ENCODE measurements at places on chromosomes 12 and 14.

DNA sequence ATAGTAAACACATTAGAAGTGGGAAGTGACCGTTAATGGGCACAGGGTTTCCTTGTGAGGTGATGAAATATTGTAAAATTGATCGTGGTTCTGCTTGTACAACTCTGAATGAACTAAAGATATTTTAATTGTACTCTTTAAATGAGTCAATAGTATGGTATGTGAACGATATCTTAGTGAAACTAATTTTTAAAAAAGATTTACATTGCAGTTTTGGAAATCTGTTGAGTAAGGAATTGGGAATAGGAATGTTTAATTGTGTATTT lies 1.7 kb downstream of the ZNF410 start:
- DNase-seq, result peak; percentile 14

- peak; percentile 32 for DNase-seq
Observed at GRCh38 chr12:106980944-106981343, 6.0 kb downstream of the MTERF2 start.

- no peak for DNase-seq
Observed at GRCh38 chr14:70648346-70648745, 6.6 kb downstream of the TTC9 start.

GRCh38 chr14:50773632-50774541 lies 57.1 kb downstream of the NIN start:
- peak; percentile 48 for DNase-seq

GRCh38 chr12:92416385-92416812 lies 270.8 kb upstream of the BTG1 start:
- no peak for DNase-seq

GRCh38 chr12:80186727-80187217 lies 87.4 kb downstream of the OTOGL start:
- DNase-seq, result peak; percentile 93

DNA sequence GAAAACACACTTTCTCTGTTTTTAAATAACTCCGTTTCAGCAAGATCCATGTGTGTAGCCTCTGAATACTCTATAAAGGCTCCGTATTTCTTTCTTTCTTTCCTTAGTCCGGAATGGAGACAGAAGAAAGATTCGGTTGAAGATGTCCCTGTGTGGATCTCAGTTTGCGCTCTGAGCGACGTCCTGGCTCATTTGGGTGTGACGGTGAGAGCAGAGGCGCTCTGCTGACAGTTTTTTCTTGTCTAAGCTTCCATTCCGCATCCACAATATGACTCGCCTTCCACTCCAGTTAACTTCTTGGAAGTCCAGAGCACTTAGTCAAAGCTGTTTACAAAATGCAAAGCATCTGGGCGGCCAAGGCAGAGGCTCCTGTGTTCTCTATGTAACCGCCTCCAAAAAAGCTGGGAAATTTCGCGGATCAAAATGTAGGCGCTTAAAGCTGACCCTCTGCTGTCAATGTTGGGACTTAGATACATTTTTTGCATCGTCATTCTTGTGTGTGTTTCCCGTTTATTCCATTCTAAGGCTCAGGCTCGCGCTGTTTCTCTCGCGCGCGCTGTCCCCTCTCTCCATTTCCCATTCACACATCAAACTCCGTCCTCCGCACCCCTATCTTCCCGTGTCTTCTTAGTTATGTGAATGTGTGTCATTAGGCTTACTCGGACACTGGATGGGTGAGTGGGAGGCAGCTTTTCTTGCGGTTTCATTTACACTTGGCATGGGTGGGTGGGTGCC lies 880 bp upstream of the FLRT2 start:
- DNase-seq, result peak; percentile 90

DNA sequence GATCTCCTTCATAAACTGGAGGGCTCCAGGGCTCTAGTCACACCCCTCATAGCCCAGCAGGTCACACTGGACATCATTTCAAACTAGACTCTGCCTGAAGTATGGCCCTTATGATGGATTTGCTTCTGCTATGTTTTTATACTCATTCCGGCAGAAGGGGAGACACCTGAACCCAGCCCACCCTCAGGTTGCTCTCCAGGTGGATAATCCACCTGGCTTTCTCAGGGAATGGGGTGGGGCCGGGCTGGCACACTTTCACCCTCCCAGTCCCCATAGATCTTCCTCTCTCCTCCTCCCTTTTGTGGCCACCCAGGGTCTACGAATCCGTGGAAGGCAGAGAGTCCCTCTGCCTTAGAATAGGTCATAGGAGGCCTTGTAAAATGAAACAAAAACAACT lies 9.8 kb upstream of the KRT73 start:
- no peak for DNase-seq

DNA sequence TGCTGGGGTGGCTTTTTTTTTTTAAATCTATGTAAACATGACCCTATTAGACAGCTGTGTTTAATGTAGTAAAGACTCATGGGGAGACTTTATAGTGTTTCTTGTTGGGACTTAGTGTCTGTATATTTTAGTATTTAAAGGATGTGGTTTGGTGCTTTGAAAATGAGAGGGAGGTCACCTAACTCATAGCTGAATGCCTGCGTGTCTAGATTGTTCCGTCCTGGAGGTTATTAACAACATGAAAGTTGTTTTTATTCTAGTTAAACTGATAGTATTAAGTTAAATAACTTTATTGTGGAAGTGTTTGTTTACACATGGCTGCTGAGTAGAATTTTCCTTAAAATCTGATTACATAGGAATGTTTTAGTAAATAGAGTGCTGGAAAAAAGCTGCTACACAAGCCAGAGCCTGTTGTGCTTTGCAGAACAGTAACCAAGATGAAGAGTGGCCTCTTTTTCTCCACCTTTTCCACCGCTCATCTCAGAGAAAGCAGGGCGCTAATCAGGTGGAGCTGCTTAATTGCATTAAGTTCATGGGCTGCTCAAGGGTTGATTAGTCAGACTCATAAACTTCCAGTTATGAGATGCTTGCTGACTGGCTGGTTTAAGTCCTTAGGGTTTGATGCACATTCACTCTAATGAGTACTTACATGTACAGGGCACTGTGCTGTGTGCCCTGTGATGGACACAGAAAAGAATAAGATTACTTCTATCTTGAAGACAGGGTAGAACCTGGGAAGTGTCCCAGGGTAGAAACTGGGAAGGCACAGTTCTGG lies 62.7 kb downstream of the FBXO34 start:
- peak; percentile 65 for DNase-seq

GRCh38 chr12:40015345-40015744 lies 90.5 kb downstream of the SLC2A13 start:
- DNase-seq, result no peak

- DNase-seq, result peak; percentile 95
Observed at GRCh38 chr12:89225401-89225800, 126.9 kb downstream of the DUSP6 start.

GRCh38 chr12:62749586-62749985 lies 185.4 kb downstream of the PPM1H start:
- DNase-seq, result no peak

DNA sequence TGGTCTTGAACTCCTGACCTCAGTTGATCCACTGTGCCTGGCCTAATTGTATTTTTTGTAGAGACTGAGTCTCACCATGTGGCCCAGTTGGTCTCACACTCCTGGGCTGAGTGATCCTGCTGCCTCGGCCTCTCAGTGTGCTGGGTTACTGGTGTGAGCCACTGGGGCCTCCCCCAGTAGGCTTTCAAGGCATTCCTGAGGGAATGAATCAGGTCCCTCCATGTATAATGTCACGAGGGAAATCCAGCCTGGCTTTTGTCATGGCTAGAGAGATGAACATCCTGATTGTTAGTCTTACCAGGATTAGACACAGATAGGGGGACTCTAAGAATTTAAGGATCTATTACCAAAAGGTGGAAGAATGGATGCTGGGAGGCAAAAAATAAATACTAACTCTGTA lies 51.9 kb downstream of the CPSF2 start:
- DNase-seq, result peak; percentile 40
